Lower leg skin (tissue), 4 donors: ENCODE measurements at places on chromosomes 6 and 20. TPM values are rescaled to one million over a fixed set of nuclear protein-coding genes. Genes with fewer than 3 reads are reported as not detected.

GRCh38 chr6:95723638-95724037 lies 146.3 kb downstream of the MANEA start:
- no peak for DNase-seq

DNA sequence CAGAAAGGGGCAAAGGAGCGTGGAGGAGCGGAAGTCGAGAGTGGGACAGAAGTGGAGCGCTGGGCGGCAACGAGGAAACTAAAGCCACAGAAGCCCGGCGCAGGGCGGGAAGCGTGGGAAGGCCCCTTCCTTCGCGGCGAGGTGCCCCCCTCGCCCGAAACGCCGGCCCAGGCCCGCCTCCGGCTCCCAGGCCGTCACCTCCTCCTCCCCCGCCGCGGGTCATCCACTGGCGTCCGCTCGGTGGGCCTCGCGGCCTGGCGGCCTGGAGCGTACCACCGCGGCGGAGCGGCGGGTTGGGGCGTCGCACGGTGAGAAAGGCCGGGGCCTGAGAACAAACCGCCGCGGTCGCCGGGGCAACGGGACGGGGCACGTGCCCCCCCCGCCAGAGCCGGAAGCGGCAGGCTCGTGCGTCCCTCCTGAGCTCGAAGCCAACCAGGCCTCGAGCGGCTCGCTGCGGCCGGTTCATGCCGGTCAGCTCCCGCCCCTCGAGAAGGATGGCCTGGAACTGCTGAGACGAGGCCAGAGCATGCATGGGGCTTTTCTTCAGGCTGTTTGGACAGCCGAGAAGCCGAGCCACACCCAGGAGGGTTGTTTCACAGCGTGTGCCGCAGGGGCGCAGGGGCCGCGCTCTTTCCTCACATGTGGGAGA lies at the start of gene TCP11:
TCP11 (minus strand) TSS at position 333 of the 649 bp plus-strand sequence. CDS start 469 bp downstream, outside the sequence.
- no peak for DNase-seq

The TPX2 gene
- total RNA-seq = 5.9 TPM

GRCh38 chr6:128918886-128919285 lies 35.9 kb downstream of the LAMA2 start:
- DNase-seq = no peak

The MTFR2 gene
- total RNA-seq = 0.76 TPM

DNA sequence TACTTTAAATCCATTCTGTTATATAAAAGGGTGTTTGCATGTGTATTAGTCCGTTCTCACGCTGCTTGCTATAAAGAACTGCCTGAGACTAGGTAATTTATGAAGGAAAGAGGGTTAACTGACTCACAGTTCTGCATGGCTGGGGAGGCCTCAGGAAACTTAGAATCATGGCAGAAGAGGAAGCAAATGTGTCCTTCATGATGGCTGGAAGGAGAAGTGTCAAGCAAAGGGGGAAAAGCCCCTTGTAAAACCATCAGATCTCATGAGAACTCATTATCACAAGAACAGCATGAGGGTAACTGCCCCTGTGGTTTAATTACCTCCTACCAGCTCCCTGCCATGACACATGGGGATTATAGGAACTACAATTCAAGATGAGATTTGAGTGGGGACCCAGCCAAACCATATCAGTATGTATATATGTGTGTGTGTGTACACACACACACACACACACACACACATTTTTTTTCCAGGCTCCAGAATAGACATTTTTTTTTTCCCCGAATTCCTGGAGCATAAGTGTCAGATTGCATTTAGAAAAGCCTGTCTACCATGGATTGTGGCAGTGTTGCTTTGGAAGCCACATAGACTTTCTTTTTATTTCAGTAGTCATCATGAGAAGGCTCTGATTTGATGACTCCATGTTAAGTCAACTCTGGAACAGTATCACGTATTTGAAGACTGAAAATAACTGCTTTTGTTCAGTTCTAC lies 31.5 kb downstream of the KDM1B start:
- no peak for DNase-seq

- DNase-seq = no peak
Observed at GRCh38 chr20:62628691-62629090, 13.6 kb upstream of the SLCO4A1 start.

The SASH1 gene
- total RNA-seq = 74.9 TPM

The C6orf58 gene
- total RNA-seq = not detected
